ENCODE measurements at places on chromosomes 3 and 15. TPM values are rescaled to one million over a fixed set of nuclear protein-coding genes. Genes with fewer than 3 reads are reported as not detected.

Gene CFAP100
- total RNA-seq, result not detected

Gene LMAN1L
- total RNA-seq, result 1.1 TPM

Gene ST3GAL6
- total RNA-seq, result not detected

GRCh38 chr15:38682861-38683260 lies 118.2 kb upstream of the RASGRP1 start:
- peak; percentile 80 for DNase-seq

- DNase-seq, result no peak
These were observed 1.4 kb upstream of the PDHB start for GRCh38 chr3:58434990-58435389.

DNA sequence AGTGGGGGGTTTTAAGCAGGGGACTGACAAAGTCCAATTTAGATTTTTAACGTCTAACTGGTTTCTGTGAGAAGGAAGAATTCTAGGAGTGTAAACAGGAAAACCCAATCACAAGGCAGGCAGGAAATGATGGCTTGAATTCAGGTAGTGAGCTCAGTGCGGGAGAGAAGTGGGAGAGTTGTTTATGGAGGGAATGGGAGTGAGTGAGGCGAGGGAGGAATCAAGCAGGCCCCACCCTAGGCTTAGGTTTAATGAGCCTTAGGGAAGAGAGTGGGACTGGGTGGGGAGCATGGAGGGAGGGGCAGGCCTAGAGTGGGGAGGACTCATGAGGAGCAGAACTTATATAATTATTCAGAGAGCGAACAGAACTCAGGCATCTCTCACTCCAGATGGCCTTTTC lies 17.9 kb downstream of the VIPR1 start:
- DNase-seq, result no peak

DNA sequence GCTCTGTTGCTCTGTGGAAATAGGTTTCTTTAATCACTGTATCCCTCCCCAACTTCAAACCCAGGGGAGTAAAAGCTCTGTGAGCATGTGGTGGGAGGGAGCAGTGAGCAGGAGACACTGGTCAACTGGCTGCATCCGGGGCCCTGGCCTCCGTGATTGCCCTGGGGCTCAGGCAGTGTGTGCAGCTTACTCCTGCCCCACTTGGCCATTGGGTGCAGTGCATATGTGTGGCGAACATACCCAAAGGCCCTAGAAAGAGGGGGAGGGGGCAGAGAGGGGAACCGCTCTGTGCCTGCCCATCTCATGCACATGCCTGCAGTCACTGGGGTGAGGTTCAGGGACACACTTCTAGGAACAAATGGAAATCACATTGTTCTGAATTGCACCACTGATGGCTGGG lies 378.7 kb downstream of the ZBBX start:
- DNase-seq, result no peak

- peak; percentile 82 for DNase-seq
These were observed 7.3 kb downstream of the CSK start for GRCh38 chr15:74789171-74789631.

GRCh38 chr3:62214850-62215249 lies 158.5 kb downstream of the FEZF2 start:
- DNase-seq, result no peak

DNA sequence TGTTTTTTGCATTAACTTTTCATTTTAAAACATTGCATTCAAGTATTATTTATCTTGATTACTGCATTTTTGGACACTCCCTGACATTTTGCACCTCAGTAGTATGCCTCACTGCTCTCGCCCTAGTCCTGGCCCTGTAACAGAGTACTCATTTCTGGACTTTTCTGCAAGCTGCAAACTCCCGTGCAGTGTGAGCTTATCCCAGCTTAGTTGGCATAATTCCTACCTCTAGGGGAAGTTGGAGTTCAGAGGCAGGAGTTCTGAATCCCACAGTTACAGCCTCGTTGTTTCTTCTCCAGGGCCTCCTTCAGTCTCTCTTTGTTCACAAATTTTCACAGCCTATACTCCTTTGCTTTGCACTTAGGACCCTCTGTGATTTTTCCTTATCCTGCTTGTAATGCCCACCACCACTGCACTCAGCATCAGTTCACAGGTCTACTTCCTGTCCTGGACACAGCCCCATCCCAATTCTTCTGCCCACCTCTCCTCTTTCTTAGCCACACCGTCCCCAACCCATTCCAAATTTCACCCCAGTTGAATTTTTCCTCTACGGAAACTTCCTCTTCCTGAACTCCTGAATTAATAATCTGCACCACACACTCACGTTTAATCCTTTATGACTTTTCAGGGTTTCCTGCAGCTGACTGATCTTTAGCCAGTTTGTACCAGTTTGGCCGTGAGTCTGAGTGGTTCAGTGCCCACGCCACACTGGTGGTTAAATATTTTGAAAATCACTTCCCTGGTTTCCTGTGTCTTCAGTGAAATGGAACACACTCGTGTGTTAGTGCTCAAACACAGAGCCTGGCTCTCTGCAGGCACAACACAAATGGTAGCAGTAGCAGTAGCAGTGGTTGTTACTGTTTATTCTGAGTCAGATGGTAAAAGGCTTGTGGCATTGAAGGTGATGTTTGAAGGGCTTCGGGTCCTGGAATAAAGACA lies 6.3 kb upstream of the CTSH start:
- peak; percentile 41 for DNase-seq

GRCh38 chr3:72336821-72337479 lies 511.3 kb downstream of the SHQ1 start:
- DNase-seq, result no peak

DNA sequence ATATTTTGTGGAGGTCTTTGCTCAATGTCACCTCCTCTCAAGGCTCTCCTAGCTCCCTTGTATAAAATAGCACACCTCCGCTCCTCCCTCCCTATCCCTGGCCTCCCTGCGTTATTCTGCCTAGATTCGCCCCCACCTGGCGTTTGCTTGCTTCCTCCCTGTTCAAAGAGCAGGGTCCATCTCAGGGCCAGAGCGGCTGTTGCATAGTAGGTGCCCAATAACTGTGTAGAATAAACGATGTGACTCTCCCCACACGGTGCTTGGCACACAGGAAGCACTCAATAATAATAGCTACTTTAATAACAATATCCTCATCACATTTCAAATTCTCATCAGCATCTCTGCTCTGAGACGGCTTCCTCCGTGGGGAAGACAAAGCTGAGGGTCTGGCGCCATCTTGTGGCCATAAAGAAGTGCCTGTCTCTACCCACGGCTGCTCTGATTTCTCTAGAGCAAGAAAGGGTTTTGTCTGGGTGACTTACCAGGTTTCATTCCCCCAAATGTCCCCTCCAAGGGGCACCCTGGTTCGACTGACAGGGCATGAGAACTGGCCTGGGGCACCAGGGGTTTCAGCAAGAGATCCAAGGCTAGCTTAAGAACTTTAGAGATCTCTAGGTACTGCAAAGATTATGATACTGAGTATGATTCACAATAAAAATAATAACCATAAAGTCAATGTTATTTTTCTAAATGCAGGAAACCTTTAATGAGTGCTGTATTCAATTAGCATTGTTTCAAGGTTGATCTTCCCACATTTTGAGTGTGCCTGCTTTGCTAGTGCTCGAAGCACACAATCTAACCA lies 16.1 kb downstream of the CD276 start:
- peak; percentile 80 for DNase-seq

DNA sequence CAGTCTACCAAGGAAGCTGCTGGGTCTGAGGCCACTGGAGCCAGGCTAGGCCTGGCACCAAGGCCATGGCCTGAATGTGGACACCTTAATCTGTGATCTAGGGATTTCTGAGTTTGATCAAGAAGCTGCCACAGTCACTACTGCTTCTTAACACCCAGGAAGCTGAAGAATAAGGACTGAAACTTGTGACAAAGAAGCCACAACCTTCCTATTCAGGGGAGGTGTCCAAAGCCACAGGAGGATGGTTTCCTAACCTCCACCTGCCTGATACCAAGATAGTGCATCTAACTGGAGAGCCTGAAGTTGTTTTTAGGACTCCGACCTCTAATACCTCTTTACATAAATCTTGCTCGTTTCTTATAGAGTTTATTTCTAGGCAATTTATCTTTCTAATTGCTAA lies 5.5 kb upstream of the ANO10 start:
- DNase-seq, result no peak

DNA sequence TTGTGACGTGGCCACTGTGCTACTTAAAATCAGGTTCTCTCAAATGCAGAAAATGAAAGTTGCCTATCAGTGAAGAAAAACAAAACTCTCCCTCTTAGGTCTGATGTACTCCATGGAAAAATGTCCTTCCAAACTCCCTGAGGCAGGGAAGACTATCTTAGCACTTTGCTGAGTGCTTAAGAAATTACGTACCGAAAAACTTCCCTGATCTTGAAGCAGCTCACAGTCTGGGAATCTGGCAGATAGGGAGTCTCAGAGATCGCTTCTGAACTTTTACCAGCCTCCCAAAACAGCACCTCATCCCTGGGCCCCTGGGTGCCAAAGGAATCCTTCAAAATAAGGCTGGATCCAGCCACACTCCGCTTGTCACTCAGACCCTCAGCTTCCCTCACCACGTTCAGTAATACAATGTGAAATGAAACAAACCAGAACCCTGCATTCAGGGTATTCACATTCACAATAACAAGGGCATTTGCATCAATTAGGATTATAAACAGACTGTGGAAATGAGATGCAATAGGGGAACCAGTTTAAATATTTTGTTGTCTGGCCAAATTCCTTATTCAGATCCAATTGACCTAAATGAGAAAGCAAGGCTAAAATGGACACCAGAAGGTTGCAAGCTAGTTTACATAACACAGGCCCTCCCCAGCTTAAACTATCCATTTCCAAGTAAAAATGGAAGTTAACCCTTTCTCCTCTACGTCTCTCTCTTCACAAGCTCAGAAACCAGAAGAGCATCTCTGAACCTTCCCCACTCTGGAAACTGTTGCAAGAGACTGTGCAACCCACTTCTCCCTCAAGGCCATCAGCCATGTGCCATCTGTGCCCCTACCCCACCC lies 20.9 kb downstream of the OSBPL10 start:
- peak; percentile 38 for DNase-seq

Data from B cell (primary cell).